Stimulated activated CD4-positive, alpha-beta T cell treated with anti-CD3 and anti-CD28 coated beads, Interleukin-4, amount 100 ng/mL, for 48 hours (primary cell): ENCODE measurements at places on chromosomes 7 and 10.

DNA sequence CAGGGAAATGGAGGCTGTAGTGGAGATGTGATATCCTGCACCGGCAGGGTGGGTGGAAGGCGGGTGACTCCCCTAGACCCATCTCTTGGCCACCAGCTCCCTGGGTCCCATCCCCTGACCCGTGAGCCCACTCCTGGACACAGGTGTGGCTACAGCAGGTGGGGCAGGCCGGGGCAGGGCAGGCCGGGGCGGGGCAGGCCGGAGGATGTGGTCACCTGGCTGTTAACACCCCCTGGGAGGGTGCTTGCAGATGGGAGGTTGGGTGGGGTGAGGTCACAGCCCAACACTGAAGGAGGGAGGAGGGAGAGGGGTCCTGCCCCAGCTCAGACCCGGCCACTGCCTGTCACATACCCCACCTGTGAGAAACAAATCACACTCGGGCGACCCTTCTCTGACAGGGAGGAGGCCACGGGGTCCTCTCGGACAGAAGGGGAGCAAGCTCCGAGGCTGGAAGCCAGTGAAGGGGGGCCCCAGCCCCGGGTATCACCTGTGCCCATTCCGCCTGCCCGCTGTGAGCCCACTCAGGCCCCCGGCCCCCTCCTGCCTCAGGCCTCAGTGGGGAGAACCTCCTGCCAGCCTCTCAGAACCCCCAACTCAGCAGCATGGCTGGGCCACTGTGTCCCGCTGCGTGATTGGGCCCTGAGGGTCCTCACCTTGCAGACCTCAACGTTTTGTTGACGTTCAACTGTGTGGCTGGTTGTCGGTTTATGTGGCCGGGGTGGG is 74.0 kb downstream of the MICALL2 start:
- DNase-seq = no peak

GRCh38 chr7:36129048-36129534 is 24.0 kb upstream of the EEPD1 start:
- no peak for DNase-seq

DNA sequence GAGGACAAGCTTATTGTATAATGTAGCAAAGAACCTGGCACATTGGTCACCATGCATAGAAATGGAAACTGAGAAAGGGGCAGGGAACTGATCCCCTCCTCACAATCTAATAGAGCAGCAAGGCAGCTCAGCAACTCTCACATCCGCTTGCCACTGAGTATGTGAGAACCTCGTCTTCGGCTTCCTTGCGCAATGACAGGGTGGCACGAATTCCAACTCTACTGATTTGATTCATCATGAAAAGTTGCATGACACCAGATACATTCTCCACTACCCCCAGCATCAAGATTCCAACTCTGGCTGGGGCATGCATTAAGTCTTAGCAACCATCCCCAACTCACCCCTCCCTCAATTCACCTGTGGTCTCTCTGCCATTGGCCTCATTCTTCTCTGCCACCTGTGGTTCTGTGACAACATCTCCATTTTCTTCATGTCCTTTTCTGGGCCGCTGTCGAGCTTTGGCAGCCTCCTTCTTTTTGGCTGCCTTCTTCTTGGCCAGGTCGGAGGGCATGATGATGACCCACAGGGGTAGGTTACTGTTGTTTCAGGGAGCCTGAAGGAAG is 976 bp downstream of the ABCF2 start:
- DNase-seq = no peak

GRCh38 chr7:157793973-157794745 is 457.4 kb downstream of the DNAJB6 start:
- DNase-seq = no peak

GRCh38 chr7:19519443-19520021 is 189.3 kb downstream of the POLR1F start:
- no peak for DNase-seq

- no peak for DNase-seq
Measured at GRCh38 chr7:13560441-13560840, 429.0 kb downstream of the ETV1 start.

DNA sequence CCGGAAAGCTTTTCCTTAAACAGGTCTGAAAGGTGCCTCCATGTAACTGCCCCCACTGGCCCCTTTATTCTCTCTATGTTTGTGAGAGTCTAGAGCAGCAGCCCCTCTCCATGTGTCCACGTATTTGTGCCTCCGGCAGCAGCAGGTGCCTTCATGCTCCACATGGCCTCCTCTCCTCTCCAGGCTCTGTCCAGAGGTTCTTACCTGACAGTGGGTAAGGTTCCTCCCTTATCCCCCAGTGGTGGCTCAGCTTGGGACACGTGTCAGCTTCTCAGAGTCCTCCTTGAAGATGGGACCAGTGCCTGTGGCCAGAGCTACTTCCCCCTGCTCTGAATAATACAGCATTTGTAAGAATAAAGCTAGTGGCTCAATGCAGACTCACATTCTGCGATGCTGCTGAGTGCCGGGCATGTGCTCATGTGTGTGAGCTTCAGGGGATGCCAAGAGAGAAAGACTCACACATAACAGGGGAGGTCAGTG is 7.9 kb downstream of the CALML3 start:
- no peak for DNase-seq

GRCh38 chr7:37557571-37558209 is 109.0 kb upstream of the ELMO1 start:
- no peak for DNase-seq

DNA sequence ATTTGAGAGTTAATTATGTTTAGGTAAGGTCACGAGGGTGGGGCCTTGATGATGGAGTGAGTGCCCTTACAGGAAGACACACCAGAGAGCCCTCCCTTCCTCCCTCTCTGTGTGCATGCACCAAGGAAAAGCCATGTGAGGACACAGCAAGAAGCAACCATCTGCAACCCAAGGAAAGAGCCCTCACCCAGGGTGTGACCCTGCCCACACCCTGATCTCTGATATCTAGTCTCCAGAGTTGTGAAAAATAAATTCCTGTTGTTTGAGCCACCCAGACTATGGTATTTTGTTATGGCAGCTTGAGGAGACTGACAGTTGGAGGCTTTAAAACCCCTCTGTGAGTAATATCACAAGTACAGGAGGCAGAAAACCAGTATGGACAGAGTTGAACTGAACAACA is 15.0 kb upstream of the MCM10 start:
- DNase-seq = no peak

DNA sequence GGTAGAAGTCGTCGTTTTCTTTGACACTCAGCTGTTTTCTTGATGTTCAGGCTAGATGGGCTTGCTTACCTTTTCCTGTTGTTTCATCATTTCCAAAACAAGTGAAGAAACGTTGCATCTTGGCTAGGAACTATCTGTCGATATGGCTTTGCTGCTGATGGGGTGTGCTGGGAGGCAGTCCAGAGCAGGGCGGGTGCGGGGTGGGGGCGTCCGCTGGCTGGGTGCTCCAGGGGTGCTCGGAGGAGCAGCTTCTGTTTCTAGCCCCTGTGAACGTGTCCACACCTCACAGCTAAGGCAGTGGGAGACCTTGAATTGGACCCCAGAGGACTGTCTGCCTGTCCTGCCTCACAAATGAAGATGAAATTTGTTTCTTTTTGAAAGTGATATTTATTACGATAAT is 7.6 kb upstream of the SUN1 start:
- no peak for DNase-seq

DNA sequence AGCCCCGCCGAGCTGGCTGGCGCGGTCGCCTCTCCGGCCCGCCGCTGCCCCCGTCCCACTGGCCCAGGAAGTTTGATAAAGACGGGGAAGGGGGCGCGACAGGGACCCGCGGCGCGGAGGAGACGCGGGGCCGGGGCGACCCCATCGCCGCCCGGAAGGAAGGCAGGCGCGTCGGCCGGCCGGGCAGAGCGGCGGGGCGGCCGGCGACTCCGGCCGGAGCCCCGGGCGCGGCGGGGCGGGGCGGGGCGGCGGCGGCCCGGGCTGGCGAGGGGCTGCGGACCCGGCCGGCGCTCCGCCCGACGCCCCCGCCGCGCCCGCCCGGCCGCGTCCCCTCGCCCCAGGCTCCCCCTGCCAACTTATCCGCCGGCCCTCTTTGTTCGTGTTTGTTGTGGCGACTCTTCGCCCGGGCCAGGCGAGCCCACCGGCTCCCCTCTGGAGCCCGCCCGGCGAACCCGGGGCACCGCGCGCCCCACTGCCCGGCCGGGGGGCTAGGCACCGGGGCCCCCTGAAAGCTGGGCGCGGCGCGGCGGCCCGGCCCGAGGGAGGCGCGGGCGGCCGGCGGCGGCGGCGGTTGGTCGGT is 571 bp downstream of the KDM7A start:
- DNase-seq = no peak

- DNase-seq = no peak
Measured at GRCh38 chr10:3806603-3807002, 21.6 kb upstream of the KLF6 start.

GRCh38 chr10:269440-270074 is 134.3 kb downstream of the ZMYND11 start:
- DNase-seq = no peak

DNA sequence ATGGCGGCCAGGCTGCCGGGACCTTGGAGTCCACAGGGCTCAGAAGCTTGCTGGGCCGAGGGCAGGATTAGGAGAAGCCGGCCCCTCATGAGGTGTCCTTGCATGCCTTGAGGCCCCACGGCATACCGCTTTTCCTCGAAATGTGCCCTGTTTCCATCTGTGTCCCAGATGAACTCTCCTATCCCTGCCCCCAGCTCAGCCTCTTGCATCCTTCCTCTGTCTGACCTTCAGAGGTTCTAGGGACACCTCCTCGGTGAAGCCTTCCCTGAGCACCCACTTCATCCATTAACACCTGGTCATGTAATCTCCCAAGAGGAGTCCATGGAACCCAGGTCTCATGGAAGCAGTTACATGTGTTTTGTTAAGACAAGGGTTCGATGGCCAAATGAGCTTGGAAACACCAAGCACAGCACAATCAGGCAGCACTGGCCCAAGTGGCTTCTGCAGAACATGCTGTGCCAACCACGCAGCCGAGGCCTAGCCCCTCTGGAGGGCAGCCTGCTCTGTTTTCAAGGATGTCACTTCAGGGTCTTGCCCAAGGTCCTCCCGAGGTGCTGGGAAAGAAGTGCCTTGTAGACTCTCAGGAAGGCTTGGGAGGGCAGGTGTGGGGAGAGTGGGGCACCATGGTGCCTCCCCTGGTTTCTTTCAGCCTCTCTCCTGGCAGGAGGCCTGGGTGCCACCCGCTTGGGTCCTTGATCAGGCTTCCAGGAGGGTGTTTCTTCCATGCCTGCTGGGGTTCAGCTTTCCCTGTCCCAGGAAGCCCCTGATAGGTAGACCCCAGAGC is 124.3 kb downstream of the NEURL1 start:
- DNase-seq = no peak

- DNase-seq = no peak
Measured at GRCh38 chr10:126175641-126176262, 212.5 kb downstream of the ADAM12 start.

- no peak for DNase-seq
Measured at GRCh38 chr7:83588602-83589240, 60.2 kb downstream of the SEMA3E start.
